Panc1 (cell line): ENCODE measurements at places on chromosomes 6 and 20.
A peak's percentile ranks its signal among the peaks of the same experiment; 100 is the strongest.

DNA sequence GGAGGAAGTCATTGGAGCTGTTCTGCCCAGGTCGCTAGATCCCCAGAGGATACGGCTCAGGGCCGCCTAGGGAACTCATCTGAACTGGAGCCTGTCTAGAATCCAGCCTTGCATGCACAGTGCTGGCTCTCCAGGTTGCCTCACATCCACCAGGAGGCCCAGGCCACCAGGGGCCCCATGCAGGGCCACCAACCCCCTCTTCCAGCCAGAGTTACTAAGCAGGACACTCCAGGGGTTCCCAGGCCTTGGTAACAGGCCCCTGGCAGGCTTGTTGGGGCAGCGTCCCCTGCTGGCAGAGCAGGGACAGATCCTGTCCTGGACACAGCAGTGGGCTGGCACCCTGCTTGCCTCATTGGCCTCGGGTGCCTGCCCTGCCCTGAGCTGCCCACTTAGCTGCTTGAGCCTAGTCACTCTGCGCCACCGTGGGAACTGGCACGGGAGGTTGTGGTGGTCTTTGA, 35.3 kb downstream of the EFCAB8 start:
- DNase-seq = no peak

DNA sequence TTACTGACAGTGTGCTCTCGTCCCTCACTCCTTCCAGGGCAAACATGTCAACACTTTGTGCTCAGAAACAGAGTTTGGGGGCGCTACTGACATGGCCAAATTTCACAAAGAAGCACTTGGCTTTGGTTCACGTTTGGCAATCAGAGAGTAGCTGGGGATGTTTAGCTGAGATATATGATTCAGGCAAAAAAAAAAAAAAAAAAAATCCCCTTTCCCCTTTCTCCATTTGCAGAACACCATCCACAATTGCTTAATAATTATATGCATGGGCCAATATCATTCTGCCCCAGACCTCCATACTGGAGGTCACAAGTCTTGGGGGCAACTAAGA, 128.4 kb upstream of the ADGRF1 start:
- DNase-seq = no peak

DNA sequence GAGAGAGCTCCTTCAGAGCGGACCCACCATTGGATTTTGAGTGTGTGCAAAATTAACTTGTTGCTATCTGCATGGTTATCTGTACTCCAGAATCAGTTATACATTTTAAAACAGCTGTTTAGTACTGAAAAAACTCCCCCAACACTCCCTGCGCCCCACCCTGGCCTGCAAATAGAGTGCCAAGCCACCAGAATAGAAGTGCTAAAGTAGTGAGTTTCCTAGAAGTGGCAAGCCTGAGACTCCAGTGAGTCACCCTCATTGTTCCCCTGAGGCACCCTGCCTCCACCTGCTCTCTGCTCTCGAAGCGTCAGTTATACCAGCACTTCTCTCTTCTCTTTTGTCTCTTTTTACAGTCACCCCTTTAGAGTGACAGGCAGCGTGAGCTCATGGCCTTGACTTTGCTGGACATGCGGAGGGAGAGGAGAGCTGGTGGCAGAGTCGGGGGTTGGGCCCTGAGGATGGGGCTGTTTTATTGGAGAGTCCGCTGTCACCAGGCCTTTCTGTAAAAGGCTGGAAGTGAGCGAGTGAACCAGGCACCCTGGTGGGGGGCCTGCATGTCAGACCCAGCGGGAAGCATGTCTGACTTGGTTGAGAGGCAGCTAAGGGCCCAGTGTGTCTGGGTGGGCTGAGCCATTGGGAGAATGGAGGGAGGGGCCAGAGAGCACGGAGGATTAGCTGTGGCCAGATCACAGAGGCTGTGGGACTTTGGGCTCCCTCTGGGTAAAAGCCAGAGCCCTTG, 10.4 kb downstream of the IGF2R start:
- no peak for DNase-seq

GRCh38 chr6:113464960-113465359, 392.2 kb upstream of the MARCKS start:
- peak; percentile 76 for DNase-seq

GRCh38 chr20:2469991-2470422, 582 bp downstream of the SNRPB start:
- no peak for DNase-seq

DNA sequence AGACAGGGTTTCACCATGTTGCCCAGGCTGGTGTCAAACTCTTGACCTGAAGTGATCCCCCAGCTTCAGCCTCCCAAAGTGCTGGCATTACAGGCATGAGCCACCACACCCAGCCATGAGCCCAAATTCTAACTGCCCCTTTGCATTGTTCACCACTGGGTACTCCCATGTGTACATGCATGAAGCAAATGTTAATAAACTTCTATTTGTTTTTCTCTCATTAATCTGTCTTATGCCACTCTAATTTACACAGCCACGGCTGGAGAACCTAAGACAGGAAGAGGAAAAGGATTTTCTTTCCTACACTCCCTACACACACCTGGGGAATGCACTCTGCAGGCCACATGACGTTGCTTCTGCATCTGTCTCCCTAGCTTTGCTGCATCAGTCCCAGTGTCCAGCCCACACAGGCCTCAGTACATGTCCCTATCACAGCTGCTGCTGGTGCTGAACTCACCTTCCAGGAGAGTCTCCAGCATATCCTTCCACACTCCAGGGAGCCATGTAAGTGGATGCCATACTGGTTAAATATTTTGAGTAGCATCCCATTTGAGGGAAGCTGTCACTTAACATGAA, 13.3 kb downstream of the OR2H2 start:
- DNase-seq = no peak

- peak; percentile 10 for DNase-seq
Observed at GRCh38 chr20:21571841-21572690, 58.2 kb upstream of the NKX2-2 start.

DNA sequence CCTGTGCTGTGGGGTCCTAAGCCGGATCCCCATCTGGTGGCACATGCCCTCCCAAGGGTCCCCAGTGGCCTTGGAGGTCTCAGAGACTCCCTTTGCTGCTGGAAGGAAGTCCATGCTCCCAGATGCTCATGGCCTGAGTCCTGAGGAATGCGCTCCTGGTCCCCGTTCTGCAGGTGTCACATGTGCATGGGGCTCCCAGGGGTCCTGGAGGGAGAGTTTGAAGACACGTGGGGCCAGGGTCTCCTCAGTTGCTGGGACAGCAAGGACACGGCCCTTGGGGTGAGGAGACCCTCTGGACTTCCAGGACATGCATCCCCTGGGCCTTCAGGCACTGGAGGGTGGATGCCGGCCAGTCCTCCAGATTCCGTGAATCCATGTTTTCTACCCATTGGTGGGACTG, 11.7 kb downstream of the ZBP1 start:
- DNase-seq = no peak
